Activated T-helper 17 cell treated with anti-CD3 and anti-CD28 coated beads, Interleukin-2, amount 50 U/mL, for 72 hours (primary cell): ENCODE measurements at places on chromosomes 6 and 20.

- ATAC-seq: peak; percentile 23
Observed at GRCh38 chr6:81818901-81819361, 66.5 kb upstream of the TENT5A start.

GRCh38 chr6:154510144-154510905, at the start of gene CNKSR3:
CNKSR3 (minus strand) TSS chr6:154510685; CDS start chr6:154510114, 571 bp downstream.
- ATAC-seq: peak; percentile 62

- ATAC-seq: no peak
Observed at GRCh38 chr20:32917191-32917950, 58.6 kb downstream of the EFCAB8 start.

DNA sequence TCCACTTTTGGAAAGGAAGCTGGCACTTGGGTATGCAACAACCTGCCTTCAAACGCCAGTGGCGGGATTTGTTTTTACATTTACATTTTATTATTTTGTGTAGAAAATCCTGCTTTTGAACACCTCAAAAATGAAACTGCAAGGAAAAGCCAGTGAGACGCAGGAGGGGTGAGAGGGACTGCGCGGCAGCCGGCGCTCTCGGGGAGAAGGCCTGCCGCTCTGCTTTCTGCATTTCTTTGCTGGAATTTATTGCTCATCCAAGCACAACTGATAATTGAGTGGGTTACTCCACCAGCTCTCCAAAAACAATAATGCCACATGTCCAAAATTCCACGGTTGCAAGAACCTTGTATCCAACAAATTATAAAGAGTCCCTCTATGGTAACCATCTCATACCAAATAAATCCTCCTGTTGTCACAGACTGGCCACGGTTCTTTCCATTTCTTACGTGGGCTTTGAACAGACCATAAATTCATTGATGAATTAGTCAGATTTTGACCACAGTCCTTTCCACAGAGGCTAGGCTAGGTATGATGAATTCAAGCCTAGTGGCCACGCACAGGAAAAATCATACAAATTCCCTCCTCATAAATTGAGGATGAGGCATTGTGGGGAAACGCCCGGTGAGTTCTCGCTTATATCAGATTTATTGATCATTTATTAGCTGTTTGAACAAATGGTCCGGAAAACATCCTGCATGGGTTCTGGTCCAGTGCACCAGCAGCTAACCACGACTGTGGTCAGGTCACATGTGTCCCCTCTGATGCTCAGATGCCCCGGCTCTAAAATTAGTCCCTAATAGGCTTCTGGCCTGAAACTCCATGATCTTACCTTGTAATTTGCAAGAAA, 31.6 kb upstream of the FOXC1 start:
- no peak for ATAC-seq

DNA sequence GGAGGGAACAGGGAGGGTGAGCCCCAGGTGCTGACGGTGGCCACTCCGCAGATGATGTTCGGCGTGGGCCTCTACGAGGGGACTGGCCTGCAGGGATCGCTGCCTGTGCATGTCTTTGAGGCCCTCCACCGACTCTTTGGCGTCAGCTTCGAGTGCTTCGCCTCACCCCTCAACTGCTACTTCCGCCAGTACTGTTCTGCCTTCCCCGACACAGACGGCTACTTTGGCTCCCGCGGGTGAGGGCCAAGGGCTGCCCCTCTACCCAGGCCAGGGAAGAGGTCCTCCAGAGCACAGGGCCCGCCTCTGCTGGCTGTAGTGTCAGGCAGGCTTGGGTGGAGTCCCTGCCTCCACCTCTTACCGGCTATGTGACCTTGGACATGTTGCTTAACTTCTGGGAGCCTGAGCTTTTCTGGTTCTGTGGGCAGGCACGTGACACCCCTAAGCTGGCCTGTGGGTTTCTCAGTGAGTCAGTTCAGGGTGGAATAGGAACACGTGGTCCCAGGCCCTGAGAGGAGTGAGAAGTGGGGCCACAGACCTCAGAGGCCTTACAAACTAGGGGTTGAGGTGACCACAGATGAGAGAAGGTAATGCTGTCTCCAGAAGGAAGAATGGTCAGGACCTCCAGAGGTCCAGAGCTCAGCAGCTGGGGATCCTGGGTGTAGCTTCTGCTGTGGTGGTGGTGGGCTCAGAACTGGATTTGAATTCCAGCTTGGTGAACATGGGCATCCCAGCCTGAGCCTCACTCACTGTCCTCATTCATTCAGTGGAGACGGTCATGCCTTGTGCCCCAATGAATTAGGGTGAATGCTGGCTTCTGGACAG, 11.9 kb downstream of the PCIF1 start:
- ATAC-seq: peak; percentile 79

DNA sequence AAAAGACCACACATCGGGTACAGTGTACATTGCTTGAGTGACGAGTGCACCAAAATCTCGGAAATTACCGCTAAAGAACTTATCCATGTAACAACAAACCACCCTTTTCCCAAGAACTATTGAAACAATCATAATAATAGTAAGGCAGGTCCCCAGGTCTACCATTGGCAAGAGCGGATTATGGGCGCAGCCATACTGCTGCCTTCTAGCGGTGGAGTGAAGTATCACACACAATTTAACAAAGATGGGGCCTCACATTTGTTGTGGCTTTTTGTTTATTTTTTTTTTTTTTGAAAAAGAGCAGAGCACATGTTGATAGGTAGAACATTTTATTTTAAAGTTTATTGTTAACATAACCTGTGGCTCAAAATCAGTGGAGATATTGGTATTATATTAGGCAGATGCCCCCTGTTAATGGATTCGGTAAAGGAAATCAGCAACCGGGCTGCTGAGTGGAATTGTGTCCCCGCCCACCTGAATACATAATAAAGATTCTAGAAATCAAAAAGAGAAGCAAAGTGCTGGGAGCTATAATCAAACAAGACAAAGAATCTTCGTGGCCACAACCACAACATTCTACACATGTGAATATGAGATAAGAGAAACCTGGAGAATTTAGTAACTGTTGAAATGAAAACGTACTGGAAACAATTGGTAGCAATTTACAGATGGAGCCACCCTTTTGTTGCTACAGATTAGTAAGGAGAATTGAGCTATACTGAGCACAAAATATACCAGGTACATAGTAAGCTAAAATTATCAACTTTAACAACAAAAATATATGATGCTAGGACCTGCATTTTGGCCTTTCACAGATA, 94.2 kb upstream of the EXOC2 start:
- ATAC-seq: peak; percentile 31

DNA sequence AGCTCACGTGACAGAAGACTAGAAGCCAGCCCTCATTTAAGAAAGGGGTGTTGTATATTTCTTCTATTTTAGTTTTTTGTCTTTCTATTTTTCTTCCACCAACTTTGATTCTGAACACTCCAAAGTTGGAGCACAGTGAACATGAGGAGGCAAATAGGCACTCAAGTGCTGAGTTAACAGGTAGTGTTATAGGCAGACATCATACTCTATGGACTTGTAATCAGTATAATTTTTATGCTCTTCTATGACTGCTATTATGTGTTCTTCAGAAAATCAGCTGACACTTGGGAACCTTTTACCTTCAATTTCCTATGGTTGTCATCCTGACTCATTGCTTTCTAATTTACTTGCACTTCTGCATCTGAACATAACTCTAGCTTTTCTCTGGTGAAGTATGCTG, 396.3 kb upstream of the EYS start:
- ATAC-seq: no peak

GRCh38 chr6:106273087-106273486, 52.5 kb downstream of the ATG5 start:
- ATAC-seq: peak; percentile 33

- ATAC-seq: no peak
Observed at GRCh38 chr20:20483328-20483727, 115.4 kb downstream of the INSM1 start.

DNA sequence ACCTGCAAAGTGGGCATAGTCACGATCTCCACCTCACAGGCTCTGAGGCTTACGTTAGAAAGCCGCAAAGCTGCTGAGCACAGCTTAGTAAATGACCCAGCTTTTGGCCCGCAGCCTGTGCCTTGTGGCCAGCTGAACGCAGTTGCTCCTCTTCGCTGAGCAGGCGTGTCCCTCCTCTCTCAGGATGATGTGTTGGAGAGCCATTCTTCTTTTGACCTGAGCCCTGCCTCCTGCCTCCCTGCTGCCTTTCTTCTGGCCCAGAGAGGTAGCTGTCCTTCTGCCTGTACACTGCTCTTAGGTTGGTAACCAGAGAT, 47.6 kb upstream of the MYL9 start:
- no peak for ATAC-seq

- ATAC-seq: no peak
Observed at GRCh38 chr6:27238010-27238983, 9.2 kb upstream of the PRSS16 start.

GRCh38 chr6:142822383-142822782, 122.6 kb downstream of the HIVEP2 start:
- peak; percentile 67 for ATAC-seq

DNA sequence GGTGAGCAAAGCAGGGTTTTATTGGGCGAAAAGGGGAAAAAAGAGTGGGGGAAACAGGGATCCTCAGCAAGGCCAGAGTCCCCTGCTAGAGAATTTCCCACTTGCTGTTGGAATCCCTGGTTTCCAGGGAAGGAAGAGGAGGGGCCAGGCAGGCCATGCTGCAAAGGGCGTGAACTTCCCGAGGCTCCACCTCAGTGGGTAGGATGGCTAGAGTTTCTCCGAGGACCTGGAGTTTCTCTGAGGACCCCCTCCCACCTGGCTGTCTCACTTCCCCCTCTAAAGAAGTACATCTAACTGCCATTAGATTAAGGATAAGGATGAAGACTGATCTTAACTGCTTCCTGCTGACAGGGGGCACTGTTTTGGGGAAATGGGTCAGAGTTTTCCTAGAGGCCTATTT, 1239.3 kb upstream of the GJE1 start:
- ATAC-seq: no peak

DNA sequence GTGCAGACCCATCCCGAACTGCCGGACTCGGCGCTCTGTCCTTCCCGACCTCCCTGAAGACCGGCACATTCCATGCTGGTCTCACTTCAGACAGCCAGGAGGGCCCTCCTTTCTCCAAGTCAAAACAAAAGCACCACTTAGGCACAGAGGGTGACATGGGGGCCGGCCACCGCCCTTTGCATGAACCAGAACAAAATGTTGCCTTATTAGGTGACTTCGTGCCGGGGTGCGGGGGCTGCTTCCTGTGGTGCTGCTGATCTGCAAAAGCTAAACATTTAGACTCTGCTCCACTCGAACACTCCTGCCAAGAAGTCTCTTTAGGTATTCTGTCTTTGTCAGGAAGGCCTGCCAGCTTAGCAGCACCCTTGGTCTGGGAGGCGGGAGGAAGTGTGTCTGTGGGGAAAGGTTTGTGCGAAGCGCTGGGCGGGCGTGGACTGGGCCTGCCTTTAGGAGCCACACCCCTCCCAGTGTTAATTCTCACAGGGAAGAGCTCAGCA, 133.8 kb downstream of the SMOC2 start:
- no peak for ATAC-seq

DNA sequence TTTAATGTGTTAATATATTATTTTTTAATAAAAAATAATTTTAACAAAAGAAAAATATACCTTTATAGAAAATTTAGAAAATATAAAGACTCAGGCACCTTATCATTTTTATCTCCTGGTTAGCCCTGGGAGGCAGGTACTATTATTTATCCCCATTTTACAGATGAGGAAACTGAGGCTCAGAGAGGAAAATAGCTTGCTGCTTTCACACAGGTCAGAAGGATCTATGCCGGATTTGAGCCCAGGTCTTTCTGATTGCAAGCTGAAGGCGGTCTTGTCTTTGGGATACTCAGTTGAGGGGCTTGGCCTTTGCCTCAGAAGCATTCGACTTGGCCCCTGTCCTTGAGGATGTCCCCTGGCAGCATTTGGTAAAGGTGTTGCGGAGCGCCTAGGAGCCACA, 11.5 kb upstream of the OSER1 start:
- no peak for ATAC-seq

DNA sequence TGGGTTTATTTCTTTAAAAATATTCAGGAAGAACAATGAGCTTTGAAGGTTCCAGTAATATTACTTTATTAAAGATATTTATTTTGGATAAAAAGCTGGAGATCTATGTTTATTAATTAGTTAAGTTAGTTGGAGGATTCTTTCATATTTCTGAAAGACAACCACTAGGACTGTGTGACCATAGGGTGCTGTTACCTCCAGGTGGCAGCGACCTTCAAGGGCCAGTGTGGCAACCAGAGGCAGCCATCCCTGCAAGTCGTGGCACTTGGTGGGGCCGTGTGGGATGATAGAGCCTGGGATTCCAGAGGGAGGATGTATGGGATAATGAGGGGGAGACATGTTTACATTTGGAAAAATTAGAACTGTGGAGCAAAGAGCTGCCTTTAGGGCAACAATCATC, 95.5 kb upstream of the SCP2D1 start:
- no peak for ATAC-seq

DNA sequence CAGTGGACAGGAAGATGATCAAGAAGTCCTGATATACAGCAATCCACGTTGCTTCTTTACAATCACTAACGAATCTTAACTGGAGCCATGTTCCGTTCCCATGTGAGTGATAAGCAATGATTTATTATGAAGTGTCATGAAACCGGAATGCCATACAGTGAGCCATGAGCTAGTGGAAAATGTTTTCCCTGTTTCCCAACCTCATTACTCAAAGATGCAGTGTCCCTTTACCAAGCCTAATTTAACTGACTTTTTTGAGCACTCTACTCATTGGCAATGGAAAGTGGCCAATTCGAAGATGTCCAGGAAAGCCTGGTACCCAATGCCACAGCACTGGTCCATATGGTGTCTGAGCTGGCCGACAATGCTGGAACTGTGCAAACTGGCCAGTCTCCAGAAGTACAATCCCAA, 148.3 kb downstream of the ZNF217 start:
- no peak for ATAC-seq

GRCh38 chr6:169529931-169530751, 171.7 kb downstream of the WDR27 start:
- ATAC-seq: peak; percentile 88

- no peak for ATAC-seq
Observed at GRCh38 chr20:24723647-24724352, 225.3 kb upstream of the CST7 start.

- ATAC-seq: no peak
Observed at GRCh38 chr20:11483697-11484096, 434.0 kb upstream of the BTBD3 start.

DNA sequence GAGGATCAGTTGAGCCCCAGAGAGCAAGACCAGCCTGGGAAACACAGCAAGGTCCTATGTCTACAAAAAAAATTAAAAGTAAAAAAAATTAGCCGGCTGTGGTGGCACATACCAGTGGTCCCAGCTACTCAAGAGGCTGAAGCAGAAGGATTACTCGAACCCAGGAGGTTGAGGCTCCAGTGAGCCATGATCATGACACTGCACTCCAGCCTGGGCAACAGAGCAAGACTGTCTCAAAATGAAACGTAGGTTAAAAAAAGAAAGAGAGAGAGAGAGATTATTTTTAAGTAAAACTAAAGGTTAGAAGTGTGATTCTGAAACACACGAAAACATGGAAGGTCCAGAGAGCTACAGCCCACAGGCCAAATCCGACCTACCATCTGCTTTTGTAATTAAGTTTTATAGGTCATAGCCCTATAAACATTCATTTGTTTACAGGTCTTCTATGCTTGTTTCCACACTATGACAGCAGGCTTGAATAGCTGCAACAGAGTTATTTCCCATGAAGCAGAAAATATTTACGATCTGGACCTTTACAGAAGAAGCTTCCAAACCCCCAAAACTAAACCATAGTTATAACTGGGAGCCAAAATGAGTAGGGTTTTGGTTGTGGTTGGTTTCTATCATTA, 279.7 kb downstream of the GMDS start:
- no peak for ATAC-seq

GRCh38 chr6:168018664-168019063, 21.2 kb downstream of the KIF25 start:
- ATAC-seq: no peak
